T-cell (primary cell): ENCODE measurements at places on chromosomes 5 and 9. TPM values are rescaled to one million over a fixed set of nuclear protein-coding genes. Genes with fewer than 3 reads are reported as not detected.

Gene TAF1L
- total RNA-seq = not detected

GRCh38 chr9:35073279-35073612 is 821 bp upstream of the VCP start:
- H3K27ac ChIP-seq = peak overlapping the region; percentile 87
- H3K36me3 ChIP-seq = peaks cover 15% of the 10 kb centered on the region
- DNase-seq = no peak
- H3K27me3 ChIP-seq = no peaks in the 10 kb centered on the region
- peak overlapping the region; percentile 75 for H3K4me3 ChIP-seq

DNA sequence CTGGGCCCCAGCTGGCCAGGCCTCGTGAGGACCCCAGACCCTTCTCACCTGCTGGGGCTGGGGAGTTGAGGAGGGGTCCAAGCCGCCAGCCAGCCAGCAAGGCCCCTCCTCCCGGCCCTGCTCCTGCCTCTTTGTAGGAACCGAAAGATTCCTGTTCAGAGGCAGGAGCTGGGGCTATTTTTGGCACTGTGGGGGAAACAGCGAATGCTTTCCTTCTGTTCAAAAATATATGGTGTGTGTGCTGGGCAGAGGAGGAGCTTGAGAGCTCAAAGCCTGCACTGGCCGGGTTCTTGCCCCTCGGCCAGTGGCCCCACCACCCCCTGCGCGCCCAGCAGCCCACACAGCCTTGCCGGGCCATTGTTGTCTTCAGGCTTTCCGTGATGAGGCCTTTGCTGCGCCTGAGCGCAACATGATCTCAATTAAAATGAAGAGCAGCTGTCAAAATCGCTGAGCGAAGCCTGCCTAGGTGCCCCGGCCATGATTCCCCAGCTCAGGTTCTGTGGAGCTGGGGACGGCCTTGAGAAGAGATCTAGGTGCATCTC is 13.4 kb downstream of the NCS1 start:
- no peaks in the 10 kb centered on the region for H3K4me1 ChIP-seq
- no peaks in the 10 kb centered on the region for H3K36me3 ChIP-seq
- DNase-seq = no peak
- no peaks in the 10 kb centered on the region for H3K27me3 ChIP-seq
- no peak overlapping the region for H3K4me3 ChIP-seq
- H3K27ac ChIP-seq = no peak overlapping the region

GRCh38 chr5:154368041-154368800 is 77.6 kb upstream of the SAP30L start:
- no peak for DNase-seq
- no peak overlapping the region for H3K4me3 ChIP-seq

DNA sequence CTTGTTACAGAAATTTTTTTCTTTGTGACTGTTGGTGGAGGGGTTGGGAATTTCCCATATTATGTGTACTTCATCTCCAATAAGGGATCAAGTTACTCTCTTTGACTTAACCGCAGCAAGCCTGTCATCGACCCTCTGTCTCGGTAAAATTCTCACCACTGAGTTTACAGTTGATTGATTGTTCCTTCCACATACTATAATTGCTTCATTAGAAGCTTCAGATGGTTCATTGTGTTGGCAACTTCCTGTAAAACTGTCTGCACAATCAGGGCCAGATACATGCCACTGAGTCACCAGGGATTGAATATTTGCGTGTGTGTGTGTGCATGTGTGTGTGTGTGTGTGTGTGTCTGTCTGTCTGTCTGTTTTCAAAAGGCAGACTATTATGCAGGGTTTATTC is 176.6 kb downstream of the ZNF462 start:
- H3K36me3 ChIP-seq = no peaks in the 10 kb centered on the region
- H3K27me3 ChIP-seq = no peaks in the 10 kb centered on the region
- no peak for DNase-seq
- H3K4me3 ChIP-seq = no peak overlapping the region
- no peak overlapping the region for H3K27ac ChIP-seq

- no peaks in the 10 kb centered on the region for H3K27me3 ChIP-seq
- H3K4me1 ChIP-seq = no peaks in the 10 kb centered on the region
- H3K4me3 ChIP-seq = no peak overlapping the region
- peaks cover 28% of the 10 kb centered on the region for H3K36me3 ChIP-seq
These were observed 13.5 kb downstream of the MOCS2 start for GRCh38 chr5:53095931-53096525.

DNA sequence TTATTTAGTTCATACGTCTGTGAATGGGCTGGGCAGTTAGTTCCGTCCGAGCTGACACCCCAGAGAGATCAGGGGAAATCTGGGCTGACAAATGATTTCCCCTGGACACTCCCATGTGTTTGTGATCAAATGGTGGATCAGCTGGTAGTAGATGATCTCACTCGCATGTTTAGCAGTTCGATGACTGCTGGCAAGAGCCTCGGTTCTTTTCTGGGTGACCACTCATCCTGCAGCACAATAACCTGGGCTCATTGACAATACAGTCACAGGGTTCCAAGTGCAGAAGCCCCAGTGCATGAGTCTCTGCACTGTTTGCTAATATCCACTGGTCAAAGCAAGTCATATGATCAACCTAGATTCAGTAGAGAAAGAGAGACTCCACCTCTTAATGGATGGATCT is 155.9 kb downstream of the NR2F1-AS1 start:
- H3K4me3 ChIP-seq = no peak overlapping the region
- no peaks in the 10 kb centered on the region for H3K4me1 ChIP-seq
- no peak for DNase-seq
- H3K36me3 ChIP-seq = no peaks in the 10 kb centered on the region

DNA sequence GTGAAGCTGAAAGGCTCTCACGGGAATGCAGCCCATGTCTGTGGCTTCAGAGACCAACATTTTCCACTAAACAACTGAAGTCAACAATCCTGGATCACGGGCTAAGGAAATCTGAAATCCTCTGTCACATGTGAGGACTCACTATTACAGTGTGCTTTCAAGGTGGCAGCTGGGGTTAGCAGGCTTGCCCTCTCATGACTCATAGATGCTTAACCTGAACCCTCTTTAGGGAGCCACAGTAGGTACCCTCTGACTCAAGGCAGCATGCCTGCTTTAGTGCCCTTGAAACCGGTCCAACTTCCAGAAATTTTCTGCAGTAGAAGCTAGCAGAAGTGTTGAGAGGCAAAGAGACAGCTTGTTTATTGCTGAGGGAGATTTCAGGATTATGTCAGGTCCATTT is 232.5 kb downstream of the GABRB2 start:
- no peaks in the 10 kb centered on the region for H3K27me3 ChIP-seq
- no peak for DNase-seq
- no peak overlapping the region for H3K27ac ChIP-seq
- no peaks in the 10 kb centered on the region for H3K4me1 ChIP-seq

GRCh38 chr9:110186254-110186653 is 21.7 kb downstream of the C9orf152 start:
- H3K4me1 ChIP-seq = no peaks in the 10 kb centered on the region
- H3K27me3 ChIP-seq = no peaks in the 10 kb centered on the region

- no peaks in the 10 kb centered on the region for H3K27me3 ChIP-seq
- H3K36me3 ChIP-seq = no peaks in the 10 kb centered on the region
- no peak for DNase-seq
- no peaks in the 10 kb centered on the region for H3K4me1 ChIP-seq
- no peak overlapping the region for H3K4me3 ChIP-seq
These were observed 446.5 kb downstream of the GABRG2 start for GRCh38 chr5:162514116-162514515.

GRCh38 chr9:17905781-17906175 is 326.9 kb downstream of the SH3GL2 start:
- H3K36me3 ChIP-seq = no peaks in the 10 kb centered on the region
- peaks cover 2% of the 10 kb centered on the region for H3K27me3 ChIP-seq
- H3K4me1 ChIP-seq = no peaks in the 10 kb centered on the region
- DNase-seq = no peak
- no peak overlapping the region for H3K27ac ChIP-seq
- no peak overlapping the region for H3K4me3 ChIP-seq

Gene PCDHA9
- not detected for total RNA-seq

GRCh38 chr5:34957857-34958690 is 28.7 kb downstream of the DNAJC21 start:
- peak; percentile 3 for DNase-seq
- H3K27me3 ChIP-seq = no peaks in the 10 kb centered on the region
- no peaks in the 10 kb centered on the region for H3K36me3 ChIP-seq
- no peaks in the 10 kb centered on the region for H3K4me1 ChIP-seq

Gene C9
- 0.41 TPM for total RNA-seq
